ENCODE measurements at places on chromosomes 2 and 18.

GRCh38 chr18:54606835-54607212 is 15.8 kb downstream of the DYNAP start:
- DNase-seq = peak; percentile 11

- no peak for DNase-seq
Measured at GRCh38 chr2:207230261-207231105, 64.7 kb upstream of the KLF7 start.

DNA sequence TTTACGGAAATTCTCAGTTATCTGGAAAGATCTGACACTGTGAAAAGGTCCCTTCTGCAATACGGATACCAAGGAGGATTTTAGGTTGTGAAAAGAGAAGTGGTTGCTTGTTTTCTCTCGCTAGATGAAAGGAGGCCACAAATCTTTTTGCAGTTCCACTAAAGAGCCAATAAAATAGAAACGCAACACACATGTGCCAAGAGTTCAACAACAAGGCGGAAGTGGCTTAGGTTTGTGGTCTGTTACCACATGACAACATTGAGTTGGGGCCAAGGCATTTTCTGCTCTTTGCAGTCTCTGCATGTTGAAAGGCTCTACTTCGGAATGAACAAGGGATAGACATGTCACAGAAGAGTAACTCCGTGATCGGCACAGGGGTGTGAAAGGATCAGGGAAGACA is 115.7 kb upstream of the OSR1 start:
- DNase-seq = no peak

DNA sequence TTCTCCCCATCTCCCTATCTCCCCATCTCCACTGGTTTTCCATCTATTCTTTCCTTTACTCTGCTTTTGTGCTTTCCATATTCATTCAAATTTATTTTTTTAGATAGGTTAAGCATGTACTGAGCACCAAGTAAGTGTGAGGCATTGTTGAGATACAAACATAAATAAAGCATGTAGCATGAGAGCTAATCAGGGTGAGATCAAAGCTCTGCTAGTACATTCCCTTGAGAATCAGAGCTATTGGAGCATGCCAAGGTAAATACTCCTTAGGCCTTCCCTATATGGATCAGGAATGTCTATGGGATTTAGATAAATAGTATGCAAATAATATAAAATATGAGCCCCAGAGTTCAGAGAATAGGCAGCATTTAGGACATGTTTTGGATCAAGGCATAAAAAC is 25.3 kb downstream of the BABAM2 start:
- DNase-seq = no peak

GRCh38 chr2:186949726-186950256 is 100.8 kb upstream of the ZSWIM2 start:
- DNase-seq = no peak

DNA sequence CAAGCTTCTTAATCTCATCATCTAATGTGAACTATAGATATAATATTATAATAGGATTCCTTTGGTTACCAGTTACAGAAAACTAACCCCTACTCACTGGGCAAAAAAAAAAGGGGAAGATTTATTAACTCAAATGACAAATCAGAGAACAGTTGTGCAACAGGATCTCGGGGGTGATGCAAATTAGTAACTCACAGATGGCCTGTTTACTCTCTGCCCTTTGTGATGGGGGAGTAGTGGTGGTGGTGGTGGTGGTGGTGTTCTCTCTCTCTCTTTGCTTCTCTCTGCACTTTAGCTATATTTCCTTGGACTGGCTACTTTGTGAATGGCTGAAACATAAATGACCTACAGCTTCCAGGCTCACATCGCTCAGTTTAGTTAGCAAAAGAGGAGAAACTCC is 59.0 kb downstream of the TMEM247 start:
- no peak for DNase-seq

GRCh38 chr18:48053881-48054816 is 123.7 kb upstream of the SMAD2 start:
- DNase-seq = no peak

DNA sequence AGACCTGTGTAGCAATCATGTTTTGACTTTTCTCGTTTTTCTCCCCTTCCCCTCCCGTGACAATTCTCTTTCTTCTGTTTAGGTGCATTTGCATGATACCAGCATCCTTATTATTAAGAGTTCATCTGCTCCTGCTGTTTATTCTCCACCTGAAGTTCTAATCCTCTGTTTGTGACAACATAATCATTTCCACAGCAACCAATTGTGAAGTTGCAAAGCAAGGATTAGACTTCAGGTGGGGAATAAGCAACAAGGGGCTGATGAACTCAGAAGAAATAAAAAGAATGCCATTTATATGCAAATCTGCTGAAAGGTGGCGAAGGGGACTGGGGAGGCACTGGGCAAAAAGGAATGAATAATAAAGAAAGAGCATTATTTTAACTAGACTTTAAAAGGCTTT is 124.8 kb upstream of the LINC00305 start:
- DNase-seq = no peak

DNA sequence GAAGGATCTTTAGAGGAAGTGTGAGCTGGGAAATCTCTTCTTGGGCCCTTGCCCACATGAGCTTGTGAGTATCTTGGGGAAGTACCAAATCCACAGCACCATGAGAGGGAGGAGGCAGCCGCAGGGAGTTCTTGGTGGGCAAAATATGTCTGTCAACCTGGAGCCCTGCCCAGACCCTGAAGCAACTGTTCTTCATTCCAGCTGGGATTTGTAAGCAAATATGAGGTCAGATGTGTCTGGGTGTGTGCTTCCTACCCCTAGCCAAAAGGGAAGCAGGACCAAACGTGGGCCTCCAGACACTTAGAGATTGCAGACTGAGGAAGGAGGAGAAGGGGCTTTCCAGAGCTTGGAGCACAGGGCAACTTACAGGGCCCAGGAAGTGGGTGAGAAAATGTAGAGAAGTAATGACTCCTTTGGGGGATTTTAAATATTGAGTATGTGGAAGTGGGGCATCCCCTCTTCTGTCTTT is 41.9 kb downstream of the TMEM247 start:
- no peak for DNase-seq

DNA sequence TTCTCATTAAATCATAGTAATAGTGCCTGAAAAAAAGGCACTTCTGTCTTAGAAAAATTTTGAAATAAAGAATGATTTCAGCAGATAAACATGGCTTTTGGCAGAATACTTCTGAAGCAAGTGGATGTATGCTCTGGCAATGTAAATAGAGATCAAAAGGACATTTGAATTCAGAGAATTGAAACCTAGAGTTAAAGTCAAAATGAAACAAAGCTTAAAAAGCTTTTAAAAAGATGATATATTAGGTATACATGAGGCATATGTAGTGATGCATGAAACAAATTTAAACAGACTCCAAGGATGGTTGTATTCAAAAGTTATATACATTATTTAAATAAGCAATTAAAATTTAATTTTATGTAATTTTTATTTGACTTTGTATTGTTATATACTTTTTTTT is 1344.5 kb upstream of the TMEFF2 start:
- DNase-seq = no peak

DNA sequence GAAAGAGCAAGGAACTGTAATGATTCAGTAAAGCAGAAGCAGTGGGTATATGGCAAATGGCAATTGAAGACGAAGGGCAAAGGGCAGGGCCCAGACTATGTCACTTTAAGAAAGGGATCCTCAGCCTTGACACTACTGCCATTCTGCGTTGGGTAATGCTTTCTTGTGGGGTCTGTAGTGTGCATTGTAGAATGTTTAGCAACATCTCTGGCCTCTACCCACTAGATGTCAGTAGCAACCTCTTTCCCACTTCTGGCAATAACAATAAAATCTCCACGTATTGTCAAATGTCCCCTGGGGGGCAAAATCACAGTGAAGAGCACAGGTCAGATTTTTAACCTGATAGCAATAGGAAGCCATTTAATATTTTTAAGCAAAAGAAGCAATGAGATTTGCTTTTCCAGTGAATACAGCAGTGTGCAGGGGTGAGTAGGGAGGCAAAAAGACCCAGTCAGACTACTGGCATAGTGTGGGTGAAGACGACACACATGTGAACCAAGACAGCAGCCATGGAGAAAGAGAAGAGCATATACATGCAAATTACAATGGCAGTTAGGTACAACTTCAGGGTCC is 209.5 kb downstream of the DYM start:
- DNase-seq = no peak

- DNase-seq = no peak
Measured at GRCh38 chr2:33272001-33272400, 204.4 kb upstream of the RASGRP3 start.

- DNase-seq = no peak
Measured at GRCh38 chr18:75350512-75350839, 77.0 kb downstream of the SMIM21 start.

DNA sequence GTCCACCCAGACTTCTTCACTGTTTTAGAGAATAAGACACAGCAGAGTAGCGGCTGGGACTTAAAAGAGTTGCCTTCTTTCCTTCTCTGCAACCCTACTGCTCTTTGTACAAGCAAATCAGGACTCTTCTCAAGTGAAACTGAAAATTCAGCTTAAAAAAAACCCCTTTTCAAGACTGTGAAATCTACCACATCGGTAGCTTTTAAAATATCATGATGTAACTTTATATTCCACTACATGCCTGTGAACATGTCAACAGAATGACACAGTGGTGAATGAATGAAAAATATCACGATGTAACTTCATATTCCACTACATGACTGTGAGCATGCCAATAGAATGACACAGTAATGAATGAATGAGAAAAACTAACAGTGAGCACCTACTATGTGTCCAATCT is 53.4 kb downstream of the TCF4 start:
- DNase-seq = no peak

- DNase-seq = no peak
Measured at GRCh38 chr2:215736653-215737290, 276.6 kb downstream of the MREG start.

- DNase-seq = no peak
Measured at GRCh38 chr2:176125772-176126054, 3.2 kb downstream of the HOXD9 start.

DNA sequence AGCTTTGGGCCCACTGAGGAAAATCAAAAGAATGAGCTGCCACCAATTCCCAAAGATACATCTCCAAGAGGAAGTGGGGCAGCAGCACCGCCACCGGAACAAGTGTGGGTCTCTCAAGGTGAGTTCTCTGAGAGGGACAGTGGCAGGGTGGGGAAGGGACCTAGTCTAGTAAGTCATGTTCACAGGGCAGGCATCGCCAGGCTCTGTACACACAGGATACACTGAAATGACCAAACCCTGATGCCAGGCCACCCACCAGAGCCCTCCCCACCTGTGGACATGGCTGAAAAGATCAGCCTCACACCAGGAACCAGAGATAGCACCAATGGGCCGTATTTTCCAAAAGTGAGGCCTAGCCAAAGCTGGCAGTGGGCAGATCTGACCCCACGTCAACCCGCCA is 108.2 kb upstream of the SMAD2 start:
- DNase-seq = no peak

- peak; percentile 83 for DNase-seq
Measured at GRCh38 chr2:67923696-67924095, 139.1 kb downstream of the C1D start.

GRCh38 chr2:38735999-38736320 is 15.2 kb downstream of the SRSF7 start:
- no peak for DNase-seq

DNA sequence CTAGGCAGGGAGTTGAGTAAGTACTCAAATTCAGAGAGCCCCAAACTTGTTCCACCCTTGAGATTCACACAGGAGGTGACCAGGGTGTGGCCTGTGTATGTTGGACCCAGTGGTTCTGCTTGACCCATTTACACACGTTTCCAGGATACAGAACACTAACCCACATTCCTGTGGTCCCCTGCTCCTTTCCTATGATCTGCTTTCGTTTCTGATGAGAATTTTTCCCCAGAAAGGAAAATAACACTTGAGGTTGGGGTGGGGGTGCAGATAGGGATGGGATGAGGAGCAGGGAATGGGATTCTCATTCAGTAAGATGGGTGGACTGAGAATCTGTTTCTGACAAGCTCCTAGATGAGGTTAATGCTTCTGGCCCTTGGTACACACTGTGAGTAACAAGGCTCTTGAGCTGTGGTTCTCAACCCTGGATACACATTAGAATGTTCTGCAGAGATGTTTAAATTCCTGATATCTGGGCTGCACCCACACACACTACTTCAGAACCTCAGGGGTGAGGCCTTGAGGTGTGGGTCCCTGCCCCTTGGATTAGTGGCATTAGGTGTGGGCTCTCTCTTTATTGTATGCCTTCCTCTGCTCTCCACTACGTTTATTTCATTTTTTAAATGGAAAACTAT is 58.4 kb downstream of the TPGS2 start:
- no peak for DNase-seq

DNA sequence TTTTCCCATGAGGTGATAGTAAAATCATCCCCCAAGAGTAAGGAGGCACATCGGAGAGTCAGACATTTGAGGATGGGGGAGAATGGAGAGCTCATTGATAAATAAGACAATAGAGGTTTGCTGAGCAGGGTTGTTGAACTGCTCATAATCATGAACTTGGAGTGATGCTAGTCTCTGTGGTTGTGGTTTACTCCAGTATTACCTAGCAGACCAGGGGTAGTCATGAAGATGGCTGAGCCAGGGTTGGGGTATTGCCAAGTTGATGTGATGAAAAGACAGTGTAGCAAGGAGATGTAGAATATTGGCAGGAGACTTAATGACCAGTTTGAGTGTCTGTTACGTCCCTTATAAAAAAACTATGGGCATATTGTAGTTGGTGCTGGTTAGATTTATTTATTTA is 25.4 kb downstream of the CYBRD1 start:
- no peak for DNase-seq

DNA sequence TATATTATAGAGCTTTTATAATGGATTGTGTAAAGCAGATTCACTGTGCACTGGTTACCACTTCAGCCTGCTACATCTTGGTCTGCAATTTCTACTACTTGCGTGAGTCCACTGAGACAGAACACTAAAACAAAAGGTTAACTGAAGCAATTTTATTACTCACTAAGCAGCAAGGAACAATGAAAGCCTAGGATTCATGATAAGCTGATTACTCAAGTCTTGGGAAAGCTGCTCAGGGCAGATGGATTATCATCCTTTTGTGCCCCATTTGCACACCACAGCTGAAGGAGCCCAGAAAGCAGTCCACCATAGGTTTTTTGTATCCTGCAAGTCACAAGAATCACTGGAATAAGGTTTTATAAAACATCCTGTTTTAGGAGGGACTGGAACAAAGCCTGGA is 1215.2 kb upstream of the TMEFF2 start:
- DNase-seq = no peak

GRCh38 chr2:159497847-159498246 is 118.5 kb downstream of the BAZ2B start:
- DNase-seq = no peak

GRCh38 chr2:57278451-57278850 is 768.2 kb upstream of the VRK2 start:
- no peak for DNase-seq

- DNase-seq = no peak
Measured at GRCh38 chr2:47767880-47768609, 14.9 kb upstream of the MSH6 start.

DNA sequence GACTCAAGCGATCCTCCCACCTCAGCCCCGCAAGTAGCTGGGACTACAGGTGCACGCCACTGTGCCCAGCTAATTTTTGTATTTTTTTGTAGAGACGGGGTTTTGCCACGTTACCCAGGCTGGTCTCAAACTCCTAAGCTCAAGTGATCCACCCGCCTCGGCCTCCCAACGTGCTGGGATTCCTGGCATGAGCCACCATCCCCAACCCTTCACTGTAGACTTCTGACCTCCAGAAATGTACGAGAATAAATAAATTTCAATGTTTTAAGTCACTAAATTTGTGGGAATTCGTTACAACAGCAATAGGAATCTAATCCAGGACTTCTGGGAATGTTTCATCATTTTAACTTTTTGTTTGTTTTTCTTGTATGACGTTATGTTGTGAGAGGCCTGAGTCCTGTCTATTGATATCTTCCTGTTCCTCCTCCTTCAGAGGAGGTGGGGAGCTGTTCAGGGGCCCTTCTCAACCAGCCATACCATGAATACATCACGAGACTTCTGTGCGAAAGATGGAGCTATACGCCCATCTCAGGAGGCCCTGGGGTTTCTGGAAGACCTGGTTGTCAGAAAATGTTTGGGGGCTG is 40.0 kb downstream of the TEX44 start:
- no peak for DNase-seq

All from DMS79 (cell line).